ENCODE measurements at places on chromosomes 7 and 10.

- no peak for DNase-seq
Measured at GRCh38 chr10:60818134-60818770, 40.0 kb downstream of the CDK1 start.

GRCh38 chr10:85319826-85320225 is 991.4 kb downstream of the CCSER2 start:
- no peak for DNase-seq

DNA sequence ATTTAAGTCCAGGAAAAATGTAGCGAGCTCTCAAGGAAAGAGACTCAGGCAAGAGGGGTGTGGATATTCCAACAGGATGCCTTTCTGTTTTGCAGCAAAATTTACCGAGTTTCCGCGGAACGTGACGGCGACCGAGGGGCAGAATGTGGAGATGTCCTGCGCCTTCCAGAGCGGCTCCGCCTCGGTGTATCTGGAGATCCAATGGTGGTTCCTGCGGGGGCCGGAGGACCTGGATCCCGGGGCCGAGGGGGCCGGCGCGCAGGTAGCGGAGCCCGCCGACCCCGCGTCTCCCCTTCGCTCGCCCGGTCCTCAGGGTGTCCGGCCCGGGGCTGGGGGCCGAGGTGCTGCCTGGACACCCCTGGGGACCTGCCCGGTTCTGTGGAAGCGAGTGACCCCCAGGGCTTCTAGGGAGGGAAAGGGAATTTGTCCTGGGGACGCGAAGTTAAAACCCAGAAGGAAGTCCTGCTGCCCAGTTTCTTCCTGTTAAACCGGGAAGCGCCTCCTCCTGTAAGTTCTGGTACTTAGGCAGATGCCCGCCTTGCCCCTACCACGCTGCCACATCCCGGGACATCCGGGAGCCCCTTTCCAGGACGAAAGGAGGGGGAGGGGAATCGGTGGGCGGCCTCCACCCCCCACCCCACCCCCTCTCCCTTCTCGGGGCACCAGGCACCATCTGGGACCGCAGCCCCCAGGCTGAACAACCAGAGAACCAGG is 2.5 kb downstream of the VSTM2A start:
- no peak for DNase-seq

GRCh38 chr7:92466682-92467081 is 11.1 kb downstream of the ERVW-1 start:
- no peak for DNase-seq

DNA sequence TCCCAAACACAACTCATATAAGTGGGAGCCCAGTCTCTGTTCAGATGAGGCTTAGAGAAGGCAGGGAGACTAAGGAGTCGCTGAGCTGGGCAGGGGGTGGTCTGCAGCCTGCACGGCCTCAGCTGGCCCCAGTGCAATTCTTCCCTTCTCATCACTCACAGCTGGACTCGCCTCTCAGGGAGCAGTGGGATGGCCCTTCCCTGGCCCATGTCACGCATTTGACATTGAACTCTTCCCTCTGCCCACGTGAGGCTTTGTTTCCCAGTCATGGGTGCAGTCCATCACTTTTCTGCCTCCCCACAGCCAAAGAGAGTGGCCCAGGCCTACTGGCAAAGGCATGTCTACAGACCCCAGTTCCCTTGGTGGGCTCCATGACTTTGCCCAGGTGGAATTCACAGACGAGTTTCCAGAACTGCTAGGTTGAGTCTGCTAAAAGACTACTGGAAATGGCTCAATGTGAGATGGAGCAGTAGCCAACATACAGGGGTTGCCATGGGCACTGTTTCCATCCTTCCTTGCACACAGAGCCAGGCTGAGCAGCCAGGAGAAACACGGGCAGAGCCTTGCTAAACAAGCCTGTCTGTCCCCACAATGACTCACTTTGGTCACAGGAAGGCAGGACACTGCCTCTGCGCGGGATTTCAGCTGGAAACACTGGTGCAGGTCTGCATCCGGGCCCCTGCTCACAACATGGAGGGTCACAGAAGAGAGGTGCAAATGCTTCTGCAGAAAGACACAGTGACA is 90.1 kb downstream of the OAT start:
- no peak for DNase-seq

DNA sequence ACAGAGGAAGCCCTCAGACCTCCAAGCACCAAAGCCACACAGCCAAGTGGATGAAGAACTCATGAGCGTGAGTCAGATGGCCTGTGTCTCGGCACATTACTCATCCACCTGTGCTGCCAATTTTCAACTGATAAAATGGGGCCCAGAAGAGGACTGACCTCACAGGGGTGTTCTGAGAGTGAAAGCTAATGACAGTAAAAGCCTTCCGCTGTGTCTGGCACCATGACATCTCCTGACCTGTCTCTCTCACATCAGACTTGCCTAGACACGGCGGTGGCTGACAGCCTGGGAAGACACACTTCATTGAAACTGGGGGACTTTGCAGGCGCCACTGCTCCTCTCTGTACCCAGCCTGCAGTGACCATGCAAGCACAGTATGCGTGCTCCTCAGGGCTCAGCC is 8.3 kb upstream of the SLC18A3 start:
- DNase-seq: no peak

DNA sequence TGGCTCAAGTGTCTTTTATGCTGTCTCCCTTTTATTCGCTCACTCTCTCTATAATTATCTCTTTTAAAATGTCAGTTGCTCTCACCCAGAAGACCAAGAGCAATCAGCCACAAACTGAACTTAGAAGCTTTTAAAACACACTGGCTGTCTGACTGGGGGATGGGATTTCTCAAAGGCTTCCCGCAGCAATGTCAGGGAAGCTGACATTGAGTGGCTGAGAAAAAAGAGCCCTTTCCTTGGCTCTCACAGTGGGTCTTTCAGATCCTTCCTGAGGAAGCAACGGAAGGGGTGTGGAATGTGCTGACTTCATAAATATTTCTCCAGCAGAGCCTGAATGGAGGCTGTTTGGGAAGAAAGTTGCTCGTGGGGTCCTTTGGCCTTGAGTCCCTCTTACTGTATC is 445.7 kb upstream of the C7orf33 start:
- DNase-seq: no peak

GRCh38 chr10:12919574-12919973 is 81.9 kb downstream of the CCDC3 start:
- no peak for DNase-seq

DNA sequence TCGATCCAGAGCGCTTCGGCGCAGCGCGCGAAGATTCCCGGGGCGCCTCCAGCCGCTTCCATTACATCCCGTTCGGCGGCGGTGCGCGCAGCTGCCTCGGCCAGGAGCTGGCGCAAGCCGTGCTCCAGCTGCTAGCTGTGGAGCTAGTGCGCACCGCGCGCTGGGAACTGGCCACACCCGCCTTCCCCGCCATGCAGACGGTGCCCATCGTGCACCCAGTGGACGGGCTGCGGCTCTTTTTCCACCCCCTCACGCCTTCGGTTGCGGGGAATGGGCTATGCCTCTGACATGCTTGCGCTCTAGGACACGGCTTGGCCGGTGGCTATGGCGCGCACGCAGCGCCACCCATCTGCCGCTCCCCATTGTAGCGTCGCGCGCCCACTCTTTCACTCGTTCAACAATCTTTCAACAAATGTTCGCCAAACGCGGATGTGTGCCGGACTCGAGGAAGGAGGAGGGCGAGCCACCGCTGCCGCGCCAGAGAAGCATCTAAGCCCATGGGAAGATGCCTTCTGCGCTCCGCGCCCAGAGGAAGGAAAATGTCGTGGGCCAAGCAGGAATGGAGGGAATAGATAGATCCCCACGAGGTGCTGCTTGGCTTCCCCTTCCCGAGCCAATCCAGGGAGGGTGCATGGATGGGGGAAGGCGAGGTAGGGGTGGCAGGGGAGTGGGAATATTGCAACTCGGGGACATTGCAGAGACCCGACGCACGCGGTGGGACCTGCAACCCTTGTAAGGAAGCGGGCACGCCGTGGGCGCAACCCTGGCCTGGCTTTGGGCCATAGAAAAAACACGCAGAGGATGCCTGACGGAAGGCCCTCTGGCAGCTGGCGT is 5.1 kb upstream of the CYP26A1 start:
- DNase-seq: no peak

DNA sequence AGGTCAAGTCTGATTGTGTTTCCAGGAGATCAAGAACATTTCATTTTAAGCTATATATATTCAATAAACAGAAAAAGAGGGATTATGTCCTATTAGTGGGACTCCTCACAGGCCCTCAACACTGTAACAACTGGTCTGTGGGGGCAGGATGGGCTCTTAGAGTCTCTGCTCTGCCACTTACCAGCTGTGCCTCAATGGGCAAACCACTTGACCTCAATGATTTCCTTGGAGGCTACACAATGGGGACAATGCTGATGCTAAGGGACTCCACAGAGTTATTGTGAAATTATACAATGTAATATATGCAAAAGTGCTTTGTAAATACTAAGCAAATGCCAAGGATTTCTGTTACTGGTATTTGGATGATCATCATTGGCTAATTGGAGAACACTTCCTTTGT is 33.2 kb upstream of the MXI1 start:
- no peak for DNase-seq

DNA sequence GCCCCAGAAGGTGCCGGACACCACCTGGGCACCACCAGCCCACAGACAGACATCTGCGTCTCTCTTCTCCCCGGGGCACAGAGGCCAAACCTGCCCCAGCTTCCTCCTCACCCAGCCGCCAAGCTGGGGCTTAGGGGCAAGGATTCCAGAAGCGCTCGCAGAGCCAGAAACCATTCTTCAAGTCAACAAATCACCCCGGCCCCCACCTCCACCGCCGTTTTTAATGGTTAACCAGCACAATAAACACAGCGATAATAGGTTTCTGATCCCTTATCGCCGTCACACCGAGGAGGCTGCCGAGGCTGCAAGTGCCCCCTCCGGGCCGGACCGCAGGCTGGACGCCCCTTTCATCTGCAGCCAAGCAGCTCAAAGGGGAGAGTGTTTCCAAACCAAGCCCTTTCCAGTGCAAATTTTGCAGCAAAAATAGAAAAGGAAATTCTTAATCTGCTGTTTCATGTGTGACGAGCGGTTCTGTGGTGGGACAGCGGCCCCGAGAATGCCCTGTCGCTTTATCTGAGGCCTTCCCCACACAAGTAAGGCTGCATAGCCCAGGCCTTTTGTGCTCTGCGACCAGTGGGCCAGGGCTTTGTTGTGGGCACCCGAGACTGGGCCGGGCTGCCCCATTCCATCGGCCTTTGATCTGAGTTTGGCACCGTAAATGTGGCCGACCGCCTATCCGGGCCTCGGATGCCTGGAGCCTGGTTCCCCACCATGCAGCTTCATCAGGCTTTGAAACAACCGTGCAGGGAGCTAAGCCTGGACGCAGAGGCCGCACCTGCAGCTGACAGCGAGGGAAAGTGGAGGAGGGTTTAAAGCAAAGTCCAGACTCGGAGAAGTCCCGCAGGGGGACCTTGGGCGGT is 83.2 kb downstream of the FOXL3 start:
- DNase-seq: peak; percentile 3

- DNase-seq: no peak
Measured at GRCh38 chr10:112973046-112973445, 23.0 kb downstream of the TCF7L2 start.

DNA sequence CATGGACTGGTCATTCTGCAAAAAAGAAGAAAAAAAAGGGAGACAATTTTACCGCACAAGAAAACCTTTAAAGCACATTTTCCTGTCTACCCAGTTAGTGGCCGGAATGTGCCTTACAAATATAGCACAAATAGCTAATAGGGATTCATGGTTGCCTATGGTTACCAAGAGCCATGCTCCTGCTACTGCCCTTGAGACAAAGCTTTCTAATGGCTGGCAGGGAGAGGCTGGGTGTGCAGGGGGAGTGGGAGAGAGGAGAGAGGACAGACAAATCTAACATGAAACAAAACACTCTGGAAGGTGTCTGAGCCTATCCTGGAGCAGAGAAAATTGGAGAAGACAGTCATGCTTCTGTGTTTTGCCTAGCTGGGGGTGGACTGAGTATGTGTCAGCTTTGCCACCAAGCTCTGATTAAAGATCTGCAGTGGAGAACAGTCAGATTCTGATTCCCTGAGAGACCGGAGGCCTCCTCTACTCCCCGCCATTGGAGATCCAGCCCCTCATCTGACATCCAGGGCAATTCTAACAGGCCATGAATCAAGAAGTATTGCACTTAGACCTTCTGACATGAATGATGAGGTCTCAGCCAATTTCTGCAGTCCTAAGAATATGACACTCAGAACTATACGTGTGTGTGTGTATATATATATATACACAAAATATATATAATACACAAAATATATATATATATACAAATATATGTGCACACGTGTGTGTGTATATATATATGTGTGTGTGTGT is 80.2 kb downstream of the PRTFDC1 start:
- DNase-seq: no peak

- DNase-seq: no peak
Measured at GRCh38 chr10:122331100-122331499, 43.4 kb upstream of the PLEKHA1 start.

DNA sequence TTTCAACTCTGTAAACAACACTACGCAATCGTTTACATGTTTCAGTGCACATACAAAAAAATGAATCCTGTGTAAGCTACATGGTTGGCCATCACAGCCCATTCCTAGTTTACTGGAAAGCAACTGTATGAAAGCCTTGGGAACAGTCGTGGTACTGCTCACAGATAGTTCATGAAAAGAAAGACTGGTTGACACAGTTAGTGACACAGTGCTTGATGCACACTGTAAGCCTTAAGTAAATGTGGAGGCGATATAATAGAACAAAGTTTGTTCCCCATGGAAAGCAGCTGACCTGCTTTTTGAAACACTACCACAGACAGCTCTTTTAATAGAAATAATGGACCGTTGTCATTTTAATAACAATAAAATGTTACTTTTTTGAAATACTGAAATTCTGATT is 5.1 kb downstream of the CACNA2D1 start:
- no peak for DNase-seq

- DNase-seq: no peak
Measured at GRCh38 chr7:29216128-29216527, 21.6 kb downstream of the CHN2 start.

DNA sequence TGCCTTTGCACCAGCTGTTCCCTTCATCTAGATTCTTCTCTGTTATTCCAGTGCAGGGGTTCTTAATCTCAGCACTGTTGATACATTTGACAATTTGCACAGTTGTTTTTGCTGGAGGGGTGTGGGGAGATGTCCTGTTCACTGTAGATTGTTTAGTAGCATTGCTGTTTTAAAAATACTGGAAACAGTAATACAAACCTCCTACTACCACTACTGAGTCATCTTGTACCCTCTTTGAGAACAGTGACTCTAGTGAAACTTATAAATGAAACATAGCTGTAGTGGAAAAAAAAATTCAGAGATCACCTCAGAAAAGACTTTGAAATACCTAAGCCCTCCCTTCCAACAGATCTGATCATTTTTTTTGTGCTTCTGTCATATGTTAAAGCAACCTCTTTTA is 154.8 kb upstream of the TMEM196 start:
- no peak for DNase-seq

All from activated T-helper 1 cell treated with anti-CD3 and anti-CD28 coated beads, Interleukin-2, amount 50 U/mL, for 16 hours (primary cell).